Daoy (cell line): ENCODE measurements at places on chromosomes 2 and 18. TPM values are rescaled to one million over a fixed set of nuclear protein-coding genes. Genes with fewer than 3 reads are reported as not detected.

DNA sequence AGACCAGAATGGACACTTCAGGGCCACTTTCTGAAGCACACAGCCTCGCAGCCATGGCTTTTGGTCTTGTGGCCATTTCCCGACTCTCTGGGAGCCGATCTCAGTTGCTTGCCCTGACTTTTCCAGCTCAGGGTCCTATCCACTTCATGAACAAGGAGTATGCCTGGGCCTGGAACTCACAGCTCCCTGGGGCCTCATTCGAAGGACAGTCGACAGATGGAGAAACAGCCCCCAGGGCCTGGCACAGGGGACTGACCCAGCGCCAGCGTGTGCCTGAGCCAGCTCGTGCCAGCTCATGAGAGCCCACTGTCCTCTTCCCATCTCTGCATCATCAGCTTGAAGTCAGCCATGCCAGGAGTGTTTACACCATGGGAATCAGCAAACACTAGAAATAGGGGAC lies 134.6 kb upstream of the GPC1 start:
- DNase-seq, result no peak

FASTKD2 gene
- total RNA-seq, result 59.7 and 69.0 TPM in 2 replicates

- no peak for DNase-seq
These were observed 36.6 kb upstream of the TWIST2 start for GRCh38 chr2:238811293-238811692.

EPG5 gene
- 6.2 TPM in 2 replicates for total RNA-seq

DNA sequence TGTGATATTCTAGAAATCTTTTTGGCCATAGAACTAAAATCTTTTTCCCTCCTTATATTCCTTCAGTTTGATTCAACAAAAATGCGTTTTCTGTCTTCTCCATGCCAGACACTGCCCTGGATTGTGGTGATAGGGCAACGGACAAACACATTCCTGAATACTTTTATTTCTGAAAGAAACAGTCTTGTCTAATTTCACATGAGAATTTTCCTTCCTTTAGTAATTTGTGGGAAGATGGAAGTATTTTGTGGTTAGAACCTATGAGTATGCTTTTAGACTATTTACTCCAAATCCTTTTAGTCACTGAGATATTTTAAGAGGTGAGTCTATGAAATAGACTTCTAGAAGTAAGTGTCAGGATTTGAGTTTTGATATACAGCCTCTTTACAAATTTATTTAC lies 49.6 kb downstream of the COL5A2 start:
- peak; percentile 51 for DNase-seq

GRCh38 chr2:143026411-143027054 lies 102.7 kb upstream of the ARHGAP15 start:
- DNase-seq, result no peak

GRCh38 chr18:80228051-80228848 lies 19.1 kb downstream of the PARD6G start:
- DNase-seq, result no peak

ST6GAL2 gene
- 13.0 and 21.9 TPM in 2 replicates for total RNA-seq

GRCh38 chr2:62966991-62967390 lies 83.6 kb upstream of the OTX1 start:
- no peak for DNase-seq

DNA sequence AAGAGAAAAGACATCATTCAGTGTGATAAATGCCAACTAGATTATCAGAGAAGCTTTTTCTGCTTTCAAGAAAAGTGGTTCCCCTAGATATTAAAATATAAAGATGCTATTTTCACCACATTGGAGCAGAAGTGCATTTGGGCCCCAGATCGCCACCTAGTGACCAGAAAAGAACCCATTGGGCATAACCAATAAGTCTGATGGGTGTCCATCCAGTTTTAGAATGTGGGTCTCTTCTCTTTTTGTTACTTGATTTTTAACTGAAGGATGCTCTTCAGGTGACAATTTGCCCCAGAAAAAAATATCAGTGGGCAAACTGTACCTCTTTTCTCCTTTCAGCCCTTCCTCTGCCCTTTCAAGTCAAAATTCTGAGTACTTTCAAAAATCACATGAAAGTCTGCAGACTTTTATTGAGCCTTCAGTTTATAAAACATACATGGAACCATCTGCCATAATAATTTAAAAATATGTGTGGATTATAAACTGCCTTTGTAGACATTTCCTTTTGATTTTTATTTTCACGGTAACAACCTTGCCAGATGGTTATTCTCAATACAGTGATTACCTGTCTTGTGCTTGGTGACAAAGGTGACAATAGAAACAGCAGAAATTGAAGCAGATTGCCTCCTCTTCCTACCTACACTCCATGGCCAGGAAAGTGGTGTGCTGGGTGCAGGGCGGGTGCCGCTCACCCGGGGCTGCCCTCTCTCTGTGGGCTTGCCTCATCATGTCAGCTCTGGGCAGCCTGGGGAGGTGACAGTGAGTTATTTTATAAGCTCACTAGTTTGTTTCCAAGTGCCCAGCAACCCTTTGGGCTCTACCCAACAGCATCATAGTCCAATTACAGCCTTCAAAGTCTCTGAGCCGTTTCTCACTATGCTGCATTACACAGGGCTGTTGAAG lies 124.5 kb downstream of the DCDC2C start:
- peak; percentile 36 for DNase-seq

NPPC gene
- total RNA-seq, result not detected in 2 replicates

DNA sequence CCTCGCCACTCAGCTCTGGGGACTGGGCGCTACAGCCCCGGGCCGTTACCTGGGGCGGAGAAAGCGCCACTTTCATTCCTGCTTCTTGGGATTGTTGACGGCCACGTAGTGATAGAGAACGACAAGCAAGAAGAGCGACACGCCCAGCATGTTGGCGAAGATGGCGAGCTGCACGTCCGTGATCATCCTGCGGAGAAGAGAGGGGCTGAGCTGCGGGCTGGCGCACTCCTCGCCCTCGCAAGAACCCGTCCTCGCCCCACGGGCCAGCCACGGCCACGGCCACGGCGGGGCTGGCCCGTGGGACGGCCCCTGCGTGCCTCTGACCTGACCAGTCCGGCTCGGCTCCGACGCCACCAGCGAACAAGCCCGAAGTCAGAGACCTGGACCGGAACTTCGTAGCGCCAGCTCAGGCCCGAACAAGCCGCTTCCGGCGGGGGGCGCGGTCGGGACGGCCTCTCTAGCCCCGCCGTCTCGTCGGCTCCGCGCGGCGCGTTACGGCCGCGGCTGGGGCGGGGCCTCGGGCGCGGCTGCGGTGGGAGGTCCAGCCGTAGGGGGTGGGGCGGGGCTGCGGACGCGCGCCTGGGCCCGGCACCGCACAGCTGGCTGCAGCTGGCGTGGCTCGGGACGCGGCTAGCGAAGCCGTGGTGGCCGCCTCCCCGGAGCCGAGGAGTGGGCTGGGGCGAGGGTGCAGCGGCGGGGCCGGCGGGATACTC lies at the start of gene OST4:
TSS of gene OST4 (minus strand) at position 378 of the 713 bp plus-strand sequence.
- peak; percentile 98 for DNase-seq

CNNM3 gene
- 5.1 and 5.5 TPM in 2 replicates for total RNA-seq

GRCh38 chr2:199590321-199591203 lies 132.8 kb upstream of the SATB2 start:
- DNase-seq, result no peak

- DNase-seq, result no peak
These were observed 92.0 kb downstream of the LRP1B start for GRCh38 chr2:142038826-142039225.

CXCR2 gene
- not detected in 2 replicates for total RNA-seq

DUSP19 gene
- 1.9 and 2.5 TPM in 2 replicates for total RNA-seq

GRCh38 chr2:9807056-9807455 lies 36.2 kb upstream of the TAF1B start:
- no peak for DNase-seq

- no peak for DNase-seq
These were observed 27.1 kb downstream of the VPS54 start for GRCh38 chr2:63992061-63992685.

DNA sequence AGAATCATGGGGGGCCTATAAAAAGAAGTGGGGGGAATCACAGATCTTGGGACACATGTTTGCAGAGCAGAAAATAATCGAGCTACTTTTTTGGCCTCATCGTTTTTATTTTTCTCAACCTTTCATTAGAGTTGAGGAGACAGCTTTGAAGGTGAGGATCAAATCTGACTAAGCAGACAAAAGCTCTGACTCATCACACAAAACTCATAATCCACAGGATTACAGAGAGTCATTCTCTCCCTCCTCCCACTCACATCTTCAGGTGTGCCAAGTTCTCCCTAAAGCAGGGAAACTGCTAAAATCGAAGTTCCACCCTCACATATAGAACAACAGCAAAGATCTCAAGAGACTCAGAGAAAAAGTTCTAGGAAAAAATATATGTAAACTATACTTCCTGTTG lies 15.6 kb downstream of the BAZ2B start:
- DNase-seq, result peak; percentile 52

FSIP2 gene
- total RNA-seq, result not detected in 2 replicates

GRCh38 chr2:9033385-9034168 lies 30.1 kb upstream of the MBOAT2 start:
- DNase-seq, result no peak

- no peak for DNase-seq
These were observed 298.2 kb upstream of the ZC3H15 start for GRCh38 chr2:186187854-186188253.

CYP1B1 gene
- total RNA-seq, result 35.0 and 35.4 TPM in 2 replicates

TMEM150A gene
- 0.65 and 4.0 TPM in 2 replicates for total RNA-seq

- DNase-seq, result peak; percentile 72
These were observed 111.2 kb downstream of the PLB1 start for GRCh38 chr2:28606986-28607441.

GRCh38 chr2:88227446-88227845 lies 57.3 kb downstream of the THNSL2 start:
- peak; percentile 81 for DNase-seq

SIX3 gene
- 0.24 TPM in 1 of 2 replicates, not detected in the other for total RNA-seq

OSR1 gene
- 0.06 TPM in 1 of 2 replicates, not detected in the other for total RNA-seq

GRCh38 chr18:35854095-35854494 lies 118.4 kb upstream of the RMP24 start:
- no peak for DNase-seq

WDR54 gene
- total RNA-seq, result 62.2 and 68.1 TPM in 2 replicates

- no peak for DNase-seq
These were observed 6.7 kb downstream of the NAB1 start for GRCh38 chr2:190655570-190655969.

FOXD4L1 gene
- total RNA-seq, result 0.11 TPM in 1 of 2 replicates, not detected in the other

DNA sequence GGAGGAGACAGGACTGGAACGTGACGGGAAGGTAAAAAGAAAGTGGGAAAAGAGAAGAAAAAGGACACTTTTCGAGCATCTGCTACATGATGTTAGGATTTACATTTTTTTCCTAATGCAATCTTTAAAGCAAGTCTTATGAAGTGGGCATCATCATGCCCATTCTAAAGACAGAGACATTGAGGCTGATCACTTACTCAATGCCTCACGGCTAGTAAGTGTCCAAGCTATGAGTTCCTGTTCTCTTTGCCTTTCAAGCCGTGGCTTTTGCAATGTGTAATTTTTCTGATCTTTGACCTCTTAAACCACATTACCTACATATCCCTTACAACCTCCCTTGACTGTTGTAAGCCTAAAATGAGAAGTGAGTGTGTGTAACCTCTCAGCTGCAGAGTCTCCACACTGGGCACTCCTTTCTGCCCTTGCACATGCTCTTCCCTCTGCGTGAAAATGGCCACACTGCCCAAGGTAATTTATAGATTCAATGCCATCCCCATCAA lies 649.2 kb downstream of the RNF144A start:
- no peak for DNase-seq

TMEM198 gene
- total RNA-seq, result 2.4 and 2.5 TPM in 2 replicates

DNA sequence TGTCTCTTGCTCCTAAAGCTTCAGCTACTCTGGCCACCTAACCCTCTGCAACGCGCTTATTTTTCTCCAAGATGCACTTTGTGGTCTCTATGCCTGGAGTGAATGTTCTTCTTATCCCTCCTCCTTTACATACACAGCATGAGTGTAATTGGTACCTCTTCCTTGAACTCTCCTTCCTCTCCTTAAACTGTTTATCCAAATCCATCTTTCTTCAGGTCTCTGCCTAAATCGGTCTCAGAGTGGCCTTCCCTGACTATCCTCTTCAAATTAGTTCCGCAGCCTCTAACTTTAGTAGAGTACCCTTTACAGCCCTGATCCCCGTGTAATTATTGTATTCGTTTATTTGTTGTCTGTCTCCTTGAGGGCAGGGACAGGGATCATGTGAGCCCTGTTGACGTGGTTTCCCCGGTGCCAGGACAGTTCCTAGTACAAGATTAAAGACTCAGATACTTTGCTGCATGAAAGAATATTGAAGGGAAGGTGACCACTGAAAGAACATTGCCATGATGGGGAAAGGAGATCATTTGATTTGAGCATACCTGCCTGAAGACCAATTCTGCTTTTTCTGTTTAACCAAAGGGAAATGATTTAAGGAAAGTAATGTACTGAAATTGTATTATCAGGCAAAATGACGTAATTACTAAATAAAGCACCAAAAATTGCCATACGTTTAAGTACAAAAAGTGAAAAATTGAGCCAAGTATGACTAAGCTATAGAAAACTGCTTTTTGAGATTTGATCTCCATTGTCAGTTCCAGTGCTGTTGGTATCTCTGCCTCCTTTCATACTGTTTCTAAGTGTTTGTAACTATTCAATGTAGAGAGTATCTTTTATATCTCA lies 1.2 kb downstream of the CNOT9 start:
- DNase-seq, result peak; percentile 11

GRCh38 chr2:69159986-69160385 lies 147.0 kb downstream of the ANTXR1 start:
- DNase-seq, result no peak

- DNase-seq, result no peak
These were observed 92.9 kb upstream of the CSRNP3 start for GRCh38 chr2:165376571-165376975.

SLC23A3 gene
- 0.63 and 0.86 TPM in 2 replicates for total RNA-seq

DNA sequence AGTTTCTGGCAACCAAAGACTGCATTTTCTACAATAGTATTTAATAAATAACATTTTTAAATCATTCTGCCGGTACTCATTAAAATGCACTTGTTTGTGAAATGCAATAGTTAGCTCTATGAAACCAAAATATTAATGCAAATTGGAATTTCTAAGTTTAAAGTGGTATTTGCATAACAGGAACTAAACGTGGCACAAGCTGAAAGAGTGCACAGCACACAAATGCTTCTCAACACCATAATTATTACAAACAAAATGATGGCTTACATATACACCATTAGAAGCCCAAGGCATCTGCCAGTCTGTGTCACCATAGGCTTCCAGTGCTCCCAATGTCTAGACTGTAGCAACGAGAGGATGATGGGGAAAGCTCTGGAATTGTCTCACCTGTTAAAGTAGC lies 280.5 kb downstream of the TCF4 start:
- DNase-seq, result no peak

TWIST2 gene
- 20.4 and 34.3 TPM in 2 replicates for total RNA-seq

- DNase-seq, result peak; percentile 66
These were observed 2.1 kb downstream of the MLPH start for GRCh38 chr2:237488901-237489860.

RNU2-63P gene
- 72.9 TPM in 1 of 2 replicates, not detected in the other for total RNA-seq

GRCh38 chr2:218043100-218043499 lies 26.0 kb upstream of the RUFY4 start:
- DNase-seq, result no peak

DNA sequence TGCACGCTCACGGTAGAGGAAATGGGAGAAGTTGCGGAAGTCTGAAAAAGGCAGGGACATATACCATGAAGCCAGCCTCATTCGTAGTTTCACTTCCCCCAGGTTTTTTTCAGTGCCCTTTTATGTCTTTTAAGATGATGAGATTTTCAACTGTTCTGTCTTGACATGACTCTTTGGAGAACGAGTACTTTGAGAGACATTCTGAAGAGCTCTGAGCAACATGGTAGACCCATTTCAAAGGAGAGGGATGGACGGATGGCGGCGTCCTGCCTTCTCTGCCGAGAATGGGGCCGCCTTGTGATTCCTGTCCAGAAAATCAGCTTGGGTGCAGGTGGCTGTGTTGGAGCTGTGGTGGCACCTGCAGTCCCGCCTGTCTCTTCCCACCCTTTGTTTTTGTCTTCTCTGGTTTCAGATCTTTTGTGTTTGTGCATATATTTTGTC lies 41.7 kb downstream of the SH3BP4 start:
- no peak for DNase-seq
